HL-60 (cell line): ENCODE measurements at places on chromosomes 1 and 21.

GRCh38 chr1:25634066-25634465 lies 17.5 kb downstream of the MAN1C1 start:
- DNase-seq, result no peak

DNA sequence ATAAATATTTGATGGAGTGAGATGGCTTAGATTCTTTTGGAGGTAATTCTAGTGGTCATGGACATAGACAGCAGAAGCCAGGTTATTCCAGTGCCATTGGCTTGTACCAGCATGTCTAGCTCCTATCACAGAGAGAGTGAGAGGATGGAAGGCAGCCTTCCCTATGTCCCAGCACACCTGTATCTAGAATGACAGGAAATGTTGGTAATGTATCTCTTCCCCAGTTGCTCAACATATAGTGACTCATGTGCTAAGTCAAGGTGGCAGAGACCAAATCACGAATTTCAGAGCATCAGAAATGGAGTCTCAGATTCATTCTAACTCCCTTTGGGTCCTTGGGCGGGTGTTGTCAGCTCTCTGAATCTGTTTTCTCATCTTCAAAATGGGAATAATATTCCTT lies 28.4 kb downstream of the METTL13 start:
- DNase-seq, result no peak

GRCh38 chr21:31092832-31093625 lies 54.8 kb upstream of the KRTAP19-8 start:
- no peak for DNase-seq

DNA sequence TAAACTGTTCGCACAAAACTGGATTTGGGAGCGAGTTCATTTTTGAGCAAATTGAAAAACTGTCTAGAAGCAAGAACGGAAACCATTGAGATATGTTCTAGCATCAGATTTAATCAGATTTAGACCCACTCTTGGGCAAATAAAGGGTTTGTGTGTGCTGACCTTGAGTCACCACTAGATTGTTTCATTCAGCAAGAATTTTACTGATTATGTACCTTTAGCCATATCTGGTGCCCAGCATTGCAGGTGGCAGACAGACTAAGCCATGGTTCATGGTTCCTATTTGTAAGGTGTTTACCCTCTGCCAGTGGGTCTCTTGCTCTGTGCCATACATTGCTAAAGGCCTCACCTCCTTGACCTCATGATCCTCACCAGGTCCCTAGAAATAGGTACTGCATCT lies 1.4 kb downstream of the NUDC start:
- no peak for DNase-seq

DNA sequence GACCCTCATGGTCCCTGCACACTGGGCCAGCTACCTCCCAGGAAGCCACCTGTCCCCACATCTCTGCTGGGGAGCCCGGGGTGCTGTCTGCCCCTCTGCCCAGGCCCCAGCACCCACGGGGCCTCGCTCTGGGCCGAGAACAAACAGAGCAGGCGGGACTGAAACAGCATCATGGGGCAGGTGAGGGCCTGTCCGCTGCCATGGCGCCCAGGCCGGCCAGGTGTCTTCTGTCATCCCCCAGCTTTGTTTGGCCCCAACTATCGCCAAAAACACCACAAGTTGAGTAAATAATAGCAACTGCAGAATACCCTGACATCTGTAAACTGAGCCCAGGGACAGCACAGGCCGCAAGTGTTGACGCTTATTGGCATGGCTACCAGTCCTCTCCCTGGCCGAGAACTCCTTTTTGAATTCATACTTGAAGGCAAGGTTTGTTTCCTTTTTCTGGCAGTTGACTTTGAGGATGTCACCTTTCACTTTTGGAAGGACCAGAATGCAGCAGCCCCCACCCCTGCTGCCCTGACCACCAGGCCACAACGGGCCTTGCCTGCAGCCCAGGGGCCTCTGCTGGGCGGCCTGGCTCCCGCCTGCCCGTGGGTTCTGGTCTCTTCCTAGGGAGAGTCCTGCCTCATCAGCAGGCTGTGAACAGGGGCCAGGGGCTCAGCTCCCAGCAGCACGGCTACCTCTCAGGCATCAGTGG lies 152.7 kb downstream of the CASZ1 start:
- no peak for DNase-seq

DNA sequence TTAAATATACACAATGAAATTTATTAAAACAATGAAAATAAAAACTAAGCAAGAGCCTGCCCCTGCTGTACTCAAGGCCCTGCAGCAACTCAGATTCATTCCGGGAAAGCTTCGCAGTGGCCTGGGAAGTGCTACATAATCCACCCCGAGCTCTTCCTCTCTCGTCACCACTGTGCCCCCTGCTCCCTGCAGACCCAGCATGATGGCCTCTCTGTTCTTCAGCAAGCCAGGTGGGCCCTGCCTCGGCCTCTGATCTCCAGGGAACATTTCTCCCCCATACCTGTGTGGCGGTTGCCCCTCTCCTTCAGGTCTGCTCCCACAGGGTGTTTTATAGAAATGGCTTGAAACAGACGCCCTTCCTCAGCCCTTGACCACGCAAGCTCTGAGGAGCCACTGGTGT lies 10.6 kb downstream of the RNF187 start:
- DNase-seq, result no peak

DNA sequence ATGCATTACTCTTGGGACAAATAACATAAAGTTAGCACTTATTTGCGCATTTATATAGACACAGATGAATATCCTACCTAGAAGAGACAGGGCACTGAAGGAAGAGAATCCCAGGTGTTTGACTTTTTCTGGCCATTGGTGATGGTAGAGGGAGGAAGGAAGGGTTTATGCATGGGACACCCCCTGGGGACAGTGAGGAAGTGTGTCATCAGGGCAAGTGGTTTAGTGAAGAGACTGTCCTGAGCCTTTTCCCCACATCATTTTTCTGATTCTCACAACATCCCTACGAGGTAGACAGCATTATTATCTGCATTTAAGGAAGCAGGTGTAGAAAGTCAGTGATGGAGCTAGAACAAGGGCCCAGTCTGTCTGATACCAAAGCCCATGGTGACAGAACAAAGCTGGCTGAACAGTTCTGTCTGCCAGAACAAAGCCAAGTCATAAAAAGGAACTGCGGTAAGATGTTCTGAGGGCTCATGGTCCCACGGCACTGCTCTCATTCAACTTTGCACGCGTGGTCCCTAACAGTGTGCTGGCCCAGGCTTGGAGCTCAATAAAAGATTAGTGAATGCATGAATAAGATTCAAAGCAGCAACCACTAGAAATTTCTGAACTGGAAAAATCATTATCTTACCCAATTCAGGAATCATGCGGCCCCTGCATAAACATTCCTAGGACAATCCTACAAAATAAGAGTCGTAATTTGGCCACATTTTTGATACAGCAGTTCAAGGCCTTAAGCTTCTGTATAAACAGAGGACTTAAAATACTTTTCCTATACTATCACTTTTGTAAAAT lies 12.2 kb upstream of the CDC42BPA start:
- no peak for DNase-seq

DNA sequence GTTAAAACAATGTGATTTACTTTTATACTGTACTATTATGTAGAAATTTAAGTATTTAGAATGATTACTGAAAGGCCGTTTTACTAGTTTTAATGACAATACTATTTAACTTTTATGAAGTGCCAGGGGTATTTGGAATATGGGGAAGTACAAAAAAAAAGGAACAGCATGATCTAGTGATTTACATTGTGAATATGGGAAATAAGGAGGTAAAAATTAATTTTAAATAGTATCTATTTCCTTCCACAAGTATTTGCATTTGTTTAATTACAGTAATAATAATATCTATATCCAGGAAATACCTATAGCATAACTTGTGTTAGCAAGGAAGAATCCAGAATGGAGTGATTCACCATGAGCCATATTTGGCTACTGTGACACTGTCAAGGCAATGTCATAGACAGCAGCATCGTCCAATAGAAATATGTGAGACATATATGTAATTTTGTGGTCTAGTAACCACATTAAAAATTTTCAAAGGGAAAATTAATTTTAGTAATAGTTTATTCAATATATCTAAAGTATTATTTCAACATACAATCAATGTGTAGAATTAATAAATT lies 22.0 kb downstream of the CNST start:
- no peak for DNase-seq

GRCh38 chr1:53957194-53957818 lies 11.2 kb downstream of the LRRC42 start:
- no peak for DNase-seq

DNA sequence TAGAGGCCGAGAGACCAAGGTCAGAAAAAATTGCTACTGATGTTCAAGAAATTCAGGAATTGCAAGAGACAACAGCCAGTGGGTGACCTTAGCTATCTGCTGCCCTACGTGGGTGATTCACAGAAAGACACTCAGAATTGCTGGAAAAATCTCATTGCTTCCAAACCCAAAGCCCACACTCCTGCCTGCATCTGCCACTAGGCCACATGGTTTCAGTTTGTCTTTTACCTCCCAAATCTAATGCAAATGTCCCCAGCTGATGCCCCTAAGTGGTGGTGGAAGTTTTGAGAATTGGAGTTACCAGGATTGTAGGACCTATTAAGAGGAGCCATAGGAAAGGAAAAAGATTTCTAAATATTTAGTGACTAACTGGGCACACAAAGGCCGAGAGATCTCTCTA lies 341.5 kb upstream of the CHRM3 start:
- no peak for DNase-seq

DNA sequence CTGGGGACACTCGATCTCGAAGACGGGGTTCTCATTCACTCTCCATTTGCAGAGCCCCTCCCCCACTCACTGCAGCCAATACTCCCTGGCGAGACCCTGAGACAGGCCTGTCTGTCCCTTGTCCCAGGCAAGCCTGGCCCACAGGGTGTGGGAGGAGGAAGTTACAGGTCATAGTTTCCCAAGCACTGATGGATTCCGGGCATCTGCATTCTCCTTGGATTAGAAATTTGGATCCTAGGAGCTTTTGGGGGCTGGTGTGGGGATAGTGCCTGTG lies 11.3 kb downstream of the WNT3A start:
- no peak for DNase-seq

- DNase-seq, result no peak
Observed at GRCh38 chr1:236502579-236502971, 21.2 kb upstream of the LGALS8 start.

DNA sequence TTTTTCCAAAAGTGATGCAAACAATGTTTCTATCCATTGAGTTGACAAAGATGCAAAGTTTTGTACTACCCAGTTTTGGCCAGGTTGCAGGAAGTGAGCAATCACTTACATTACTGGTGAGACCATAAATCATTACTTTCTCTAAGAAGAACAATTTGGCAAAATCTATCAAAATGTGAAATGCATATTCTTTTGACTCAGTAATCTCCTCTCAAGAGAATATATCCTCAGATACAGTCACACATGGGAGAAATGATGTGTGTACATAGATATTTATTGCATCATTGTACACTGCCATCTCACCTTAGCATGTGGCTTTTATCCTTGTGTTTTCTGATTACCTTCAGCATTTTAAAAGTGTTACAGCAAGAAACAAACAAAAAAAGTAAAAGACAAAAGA lies 52.4 kb upstream of the FMO3 start:
- DNase-seq, result no peak

GRCh38 chr1:7688659-7689058 lies 82.4 kb upstream of the VAMP3 start:
- no peak for DNase-seq

GRCh38 chr1:3879787-3880428 lies 20.2 kb downstream of the C1orf174 start:
- DNase-seq, result no peak

DNA sequence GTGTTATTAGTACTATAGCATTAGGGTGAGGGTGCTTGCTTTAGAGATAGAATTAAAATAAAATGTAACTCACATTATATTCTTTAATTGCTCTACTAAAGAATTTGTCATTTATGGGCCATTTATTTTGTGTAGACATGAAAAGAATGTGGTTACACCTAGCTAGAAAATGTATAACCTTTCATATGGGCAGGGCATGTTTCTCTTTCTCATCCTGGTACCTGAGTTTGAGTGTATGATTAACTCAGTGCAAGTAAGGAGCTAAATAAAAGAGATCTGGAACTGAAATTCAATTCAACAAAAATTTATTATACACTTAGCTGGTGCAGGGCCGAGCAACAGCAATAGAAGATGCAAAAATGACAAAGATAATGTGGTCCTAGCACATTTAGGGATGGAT lies 47.4 kb downstream of the MAP3K7CL start:
- no peak for DNase-seq

- DNase-seq, result no peak
Observed at GRCh38 chr1:167210966-167211674, 9.6 kb upstream of the POU2F1 start.

DNA sequence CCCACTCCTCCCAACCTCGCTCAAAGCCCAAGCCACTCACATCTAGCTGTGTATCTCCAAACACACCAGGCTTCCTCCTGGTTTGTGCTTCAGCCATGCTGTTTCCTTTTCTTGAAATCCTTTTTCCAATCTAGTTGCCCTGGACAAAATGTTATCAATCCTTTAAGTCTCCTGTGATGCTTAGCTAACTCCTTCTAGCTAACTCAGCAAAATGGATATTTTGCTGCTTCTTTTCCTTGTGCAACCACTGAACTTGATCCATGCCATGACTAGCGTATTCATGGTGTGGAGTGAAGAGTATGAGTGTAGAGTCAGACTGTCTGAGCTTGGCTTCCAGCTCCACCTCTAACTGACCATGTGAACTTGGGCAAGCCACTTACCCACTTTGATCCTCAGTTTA lies 33.9 kb upstream of the FAM78B start:
- DNase-seq, result no peak

DNA sequence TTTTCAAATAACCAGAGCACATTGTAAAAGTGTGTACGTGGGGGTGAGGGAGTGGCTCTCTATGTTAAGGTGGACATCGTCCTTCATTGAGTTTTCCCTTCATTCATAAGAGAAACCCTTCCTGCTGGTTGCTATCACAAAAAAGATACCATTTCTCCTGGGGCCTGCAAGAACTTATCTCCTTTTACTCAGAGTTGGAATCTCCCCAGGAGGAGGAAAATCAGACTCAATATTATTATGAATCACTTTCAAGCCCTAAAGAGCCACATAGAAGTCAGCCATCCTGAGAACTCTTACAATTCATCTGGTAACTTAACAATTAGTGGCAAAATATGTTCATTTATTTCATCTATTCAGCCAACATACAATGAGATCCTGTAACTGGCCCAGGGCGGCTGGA lies 27.1 kb upstream of the TGFBR3 start:
- DNase-seq, result no peak

DNA sequence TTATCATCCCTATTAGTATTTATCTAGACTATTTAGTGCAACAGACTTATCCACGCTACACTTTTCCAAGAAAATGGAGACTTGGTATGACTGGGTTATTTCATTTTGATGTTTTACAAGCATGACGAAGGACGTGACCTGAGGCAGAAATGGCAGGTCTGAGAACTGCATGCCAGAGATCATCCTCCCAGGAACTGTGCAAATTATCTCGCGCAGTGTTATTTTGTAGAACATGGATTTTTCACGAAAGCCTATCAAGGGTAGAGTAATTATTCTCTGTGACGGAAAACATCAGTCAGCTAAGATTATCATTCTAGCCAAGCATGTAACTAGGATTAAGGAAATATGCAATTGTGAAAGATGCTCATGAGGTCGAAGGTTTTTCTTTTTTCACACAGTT lies 361.5 kb upstream of the AJAP1 start:
- no peak for DNase-seq
